ENCODE measurements at places on chromosomes 3 and 15.

DNA sequence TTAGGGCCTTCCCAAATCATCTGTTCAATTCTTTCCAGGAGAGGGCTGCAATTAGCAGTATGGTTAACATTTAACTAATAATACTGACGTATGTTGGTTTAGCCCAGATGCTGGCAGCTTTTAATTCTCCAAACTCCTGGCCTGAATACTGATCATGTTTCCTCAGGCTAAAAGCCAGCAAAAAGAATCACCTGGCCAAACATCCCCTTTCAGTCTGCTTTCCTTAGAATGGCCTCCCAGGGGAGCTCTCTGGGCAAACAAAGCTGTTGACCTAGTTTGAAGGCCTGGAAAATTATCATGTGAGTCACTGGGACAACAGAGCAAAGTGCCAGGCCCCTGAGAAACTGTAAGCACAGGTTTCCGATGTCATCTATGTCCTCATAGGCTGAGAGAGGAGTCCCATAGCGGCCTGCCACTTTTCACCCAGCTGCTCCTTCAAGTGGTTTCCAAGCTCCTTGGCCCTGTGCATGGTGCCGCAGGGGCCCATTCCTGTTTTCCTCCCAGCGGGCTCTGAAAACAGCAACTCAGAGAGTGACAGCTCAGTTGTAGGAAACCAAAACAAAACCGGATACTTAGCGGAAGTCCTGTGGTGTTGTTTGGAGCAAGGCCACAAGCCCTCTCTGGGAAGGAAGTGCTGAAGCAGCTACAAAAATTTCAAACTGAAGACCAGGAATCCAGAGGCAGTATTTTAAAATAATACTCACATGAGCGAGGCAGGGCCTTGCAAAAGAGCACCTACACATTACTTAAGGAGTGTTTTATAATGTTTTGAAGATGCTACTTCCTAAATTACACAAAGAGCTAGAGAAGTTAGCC lies 36.5 kb upstream of the RAB11A start:
- DNase-seq, result peak; percentile 92

DNA sequence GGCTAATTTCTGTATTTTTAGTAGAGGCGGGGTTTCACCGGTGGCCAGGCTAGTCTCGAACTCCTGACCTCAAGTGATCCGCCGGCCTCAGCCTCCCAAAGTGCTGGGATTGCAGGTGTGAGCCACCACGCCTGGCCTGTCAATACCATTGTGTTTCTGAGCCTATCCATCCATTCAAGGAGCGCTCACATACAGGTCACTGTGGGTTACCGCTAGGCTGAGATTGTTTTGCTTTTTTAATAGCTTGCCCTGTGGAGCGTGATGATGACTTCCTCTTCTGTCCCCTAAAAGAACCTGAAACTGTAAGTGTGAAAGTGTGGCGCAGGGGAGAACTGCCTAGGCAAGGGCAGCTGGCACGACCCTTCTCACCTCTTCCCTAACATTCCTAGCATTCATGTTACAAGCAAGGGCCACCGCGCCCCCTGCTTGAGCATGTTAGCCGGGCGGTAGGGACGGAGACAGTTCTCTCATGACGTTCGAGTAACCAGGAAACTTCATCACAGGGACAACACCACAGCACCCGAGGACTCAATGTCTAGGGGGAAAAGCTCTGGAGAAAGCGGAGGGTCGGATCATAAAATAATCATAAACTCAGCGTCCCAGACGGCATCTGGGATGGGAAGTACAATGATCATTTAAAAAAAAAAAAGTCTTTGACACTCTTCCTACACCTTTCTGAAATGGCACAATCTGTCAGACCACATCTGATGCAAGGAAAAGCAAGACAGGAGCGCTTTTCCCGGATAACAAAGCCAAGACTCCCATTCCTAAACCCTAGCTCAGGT lies 790 bp downstream of the LAMP3 start:
- peak; percentile 11 for DNase-seq

- no peak for DNase-seq
Measured at GRCh38 chr3:72257738-72258137, 472.8 kb upstream of the PROK2 start.

- peak; percentile 6 for DNase-seq
Measured at GRCh38 chr3:114877378-114878113, 269.5 kb downstream of the ZBTB20 start.

DNA sequence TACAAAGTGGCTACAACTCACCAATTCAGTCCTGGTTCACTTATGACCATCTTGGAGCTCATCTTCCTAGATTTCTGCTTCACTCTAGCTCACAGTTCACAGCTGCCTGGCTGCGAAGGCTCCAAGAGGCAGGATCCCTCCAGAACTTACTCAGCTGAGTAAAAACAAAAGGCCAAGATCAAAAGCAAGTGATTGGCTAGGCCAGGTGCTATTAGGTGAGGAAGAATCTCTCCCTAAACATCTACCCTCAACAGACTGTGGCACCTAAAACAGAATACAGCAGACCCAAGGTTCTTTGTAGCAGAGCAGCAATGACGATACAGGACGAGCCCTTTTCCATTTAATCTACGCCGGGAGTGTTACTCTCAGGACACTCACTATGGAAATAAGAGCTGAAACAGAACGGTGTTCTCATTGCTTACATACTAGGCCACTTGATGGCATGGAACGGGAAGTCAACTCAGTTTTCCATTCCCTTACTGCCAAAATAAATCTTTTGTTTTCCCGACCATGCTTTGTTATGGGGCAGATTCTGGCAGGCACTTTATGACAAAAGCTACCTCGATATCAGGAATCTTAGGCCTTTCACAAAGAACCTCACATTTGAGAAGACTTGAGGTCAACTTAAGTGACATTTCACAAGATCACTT lies 901 bp downstream of the ICE2 start:
- peak; percentile 39 for DNase-seq

- no peak for DNase-seq
Measured at GRCh38 chr3:89787485-89787884, 680.1 kb downstream of the EPHA3 start.
